ENCODE measurements at places on chromosomes 6 and 20.

GRCh38 chr20:48007351-48007750 is 222.1 kb upstream of the SULF2 start:
- no peak for DNase-seq

GRCh38 chr6:123116370-123116769 is 120.3 kb downstream of the CLVS2 start:
- no peak for DNase-seq

DNA sequence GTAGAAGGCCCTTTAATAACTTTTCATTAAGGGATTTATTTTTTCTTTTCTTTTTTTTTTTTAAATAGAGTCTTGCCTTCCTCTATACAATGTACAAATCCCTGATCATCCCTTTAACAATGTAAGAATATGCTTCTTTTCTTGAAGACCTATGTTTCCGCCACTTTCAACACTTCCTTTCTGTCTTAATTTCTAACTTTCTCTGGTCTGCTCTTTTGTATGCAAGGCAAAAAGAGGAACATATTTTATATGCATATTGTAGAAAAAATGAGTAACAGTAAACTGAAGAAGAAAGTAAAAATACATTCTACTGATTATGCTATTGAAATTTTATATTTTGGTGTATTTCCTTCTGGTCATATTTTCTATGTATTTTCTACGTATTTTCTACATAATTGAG is 484.7 kb downstream of the TFAP2B start:
- DNase-seq, result no peak

GRCh38 chr20:61289166-61289565 is 37.1 kb downstream of the CDH4 start:
- no peak for DNase-seq

DNA sequence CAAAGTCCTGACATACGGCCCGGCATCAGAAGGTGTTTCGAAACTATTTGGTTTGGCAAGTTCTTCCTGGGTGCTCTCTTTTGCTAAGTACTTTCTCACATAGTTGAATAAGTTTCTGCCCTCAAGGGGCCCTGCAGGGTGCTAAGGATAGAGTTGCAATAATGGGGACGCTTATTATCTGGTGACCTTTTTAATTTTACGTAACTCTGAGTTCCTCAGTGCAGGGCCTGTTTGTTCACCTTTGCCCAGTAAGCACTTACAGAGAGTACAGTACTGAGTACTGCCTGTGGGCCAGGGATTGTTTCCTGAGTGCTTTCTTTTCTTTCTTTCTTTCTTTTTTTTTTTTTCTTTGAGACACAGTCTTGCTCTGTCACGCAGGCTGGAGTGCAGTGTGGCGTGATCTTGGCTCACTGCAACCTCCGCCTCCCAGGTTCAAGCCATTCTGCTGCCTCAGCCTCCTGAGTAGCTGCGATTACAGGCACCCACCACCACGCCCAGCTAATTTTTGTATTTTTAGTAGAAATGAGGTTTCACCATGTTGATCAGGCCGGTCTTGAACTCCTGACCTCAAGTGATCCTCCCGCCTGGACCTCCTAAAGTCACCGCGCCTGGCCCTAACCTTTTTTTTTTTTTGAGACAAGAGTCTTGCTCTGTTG is 4.5 kb upstream of the PXMP4 start:
- no peak for DNase-seq

- no peak for DNase-seq
These were observed 129.7 kb downstream of the PRDM13 start for GRCh38 chr6:99736302-99736701.

DNA sequence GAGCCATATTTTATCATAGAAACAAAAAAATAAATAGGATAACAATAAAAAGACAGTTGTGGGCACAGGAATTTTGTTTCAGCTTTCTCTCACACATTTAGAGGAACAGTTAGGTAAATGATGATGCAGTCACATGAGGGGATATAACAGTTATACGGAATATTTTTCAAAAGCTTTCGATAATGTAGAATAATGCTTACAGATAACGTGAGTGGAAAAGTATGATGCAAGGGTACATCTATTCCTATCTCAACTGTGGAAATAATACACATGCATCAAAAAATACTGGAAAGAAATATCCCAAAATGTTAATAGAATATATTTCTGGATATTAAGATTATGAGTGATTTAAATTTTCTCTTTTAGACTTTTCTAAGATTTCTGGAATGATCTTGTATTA is 114.0 kb downstream of the AFG1L start:
- no peak for DNase-seq

DNA sequence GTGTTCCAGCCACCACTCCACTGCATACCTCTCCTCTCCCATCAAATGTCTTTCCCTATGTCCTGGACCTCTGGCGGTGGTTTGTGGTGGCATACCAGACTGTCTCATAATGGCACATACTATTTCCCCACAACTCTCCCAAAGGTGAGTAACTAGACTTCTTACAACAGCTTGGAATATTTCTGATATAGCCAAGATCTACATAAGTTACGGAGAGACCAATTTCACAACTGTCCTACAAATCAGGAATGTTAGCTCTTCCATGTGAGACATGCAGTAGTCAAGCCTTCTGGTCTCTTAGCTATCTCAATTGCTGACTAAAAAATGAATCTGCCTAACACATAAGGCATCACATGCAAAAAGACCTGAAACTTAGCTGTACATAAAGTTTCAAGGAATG is 588.9 kb downstream of the RNF144B start:
- no peak for DNase-seq

All from activated T-helper 9 cell treated with anti-CD3 and anti-CD28 coated beads, Interleukin-2, amount 50 U/mL, for 16 hours (primary cell).